ENCODE measurements at places on chromosomes 4 and X. TPM values are rescaled to one million over a fixed set of nuclear protein-coding genes. Genes with fewer than 3 reads are reported as not detected.

Gene MAP7D2
- 0.64 TPM for total RNA-seq

DNA sequence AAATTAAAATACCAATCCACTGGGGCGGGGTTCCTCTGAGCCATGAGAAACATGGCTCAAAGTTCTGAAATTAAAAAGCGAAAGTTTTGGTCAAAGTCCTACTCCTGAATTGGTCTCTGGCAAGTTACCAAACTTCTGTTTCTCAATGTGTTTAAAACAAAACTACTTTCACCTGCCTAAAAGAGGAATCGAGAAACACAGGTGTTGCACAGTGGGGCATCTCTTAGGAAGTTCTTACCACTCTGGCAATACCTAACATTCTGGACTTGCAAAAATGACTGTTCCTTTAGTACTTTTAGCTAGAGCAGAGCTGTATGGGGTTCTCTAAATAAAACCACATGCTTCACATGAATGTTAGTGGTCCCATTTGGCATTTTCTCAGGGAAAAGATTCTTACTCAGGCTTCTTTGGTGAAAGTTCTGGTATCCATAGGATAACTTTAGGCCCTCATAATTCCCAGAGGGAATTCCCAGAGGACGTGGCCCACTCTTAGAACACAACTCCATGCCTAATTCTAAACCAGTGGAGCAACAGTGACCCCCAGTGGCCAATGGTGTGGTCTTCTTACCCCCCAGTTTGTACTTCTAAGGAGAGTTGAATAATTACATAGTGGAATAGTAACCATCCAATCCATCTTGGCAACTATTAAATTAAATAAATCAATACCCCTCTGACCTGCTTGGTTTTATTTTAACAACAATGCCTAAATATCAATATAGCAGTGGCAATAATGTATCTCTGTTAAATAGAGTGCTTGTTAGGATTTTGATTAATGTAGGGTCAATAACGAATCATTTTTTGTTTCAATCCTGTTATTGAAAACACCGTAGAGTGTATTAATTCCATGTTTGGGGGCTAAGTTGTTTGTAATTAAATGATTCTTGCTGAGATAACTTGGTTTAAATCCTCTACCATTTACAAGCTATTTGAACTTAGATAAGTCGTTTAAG is 21.9 kb downstream of the BMP3 start:
- DNase-seq, result peak; percentile 7

- DNase-seq, result no peak
These were observed 32.3 kb downstream of the ADGRA3 start for GRCh38 chr4:22483551-22483981.

- no peak for DNase-seq
These were observed 2.4 kb downstream of the CXXC4 start for GRCh38 chr4:104492183-104492771.

Gene TMPRSS11E
- total RNA-seq, result not detected

Gene RNF212
- 4.4 TPM for total RNA-seq

Gene TKTL1
- 3.3 TPM for total RNA-seq

- DNase-seq, result no peak
These were observed 165.0 kb downstream of the SPIN4 start for GRCh38 chrX:63186137-63186536.

Gene TRIM2
- 8.4 TPM for total RNA-seq

GRCh38 chrX:144819406-144819805 is 427.9 kb upstream of the SPANXN1 start:
- no peak for DNase-seq

Gene ZNF81
- 8.7 TPM for total RNA-seq

- no peak for DNase-seq
These were observed 58.5 kb upstream of the PITX2 start for GRCh38 chr4:110681381-110681780.

Gene RBMXL3
- not detected for total RNA-seq

Gene SPCS3
- total RNA-seq, result 148 TPM

Gene FDCSP
- total RNA-seq, result not detected

GRCh38 chr4:168614281-168615057 is 117.6 kb downstream of the PALLD start:
- DNase-seq, result no peak

Gene CYLC1
- not detected for total RNA-seq

GRCh38 chr4:179530958-179531357 is 2088.7 kb upstream of the AGA start:
- no peak for DNase-seq

Gene ERCC6L
- 1.1 TPM for total RNA-seq

DNA sequence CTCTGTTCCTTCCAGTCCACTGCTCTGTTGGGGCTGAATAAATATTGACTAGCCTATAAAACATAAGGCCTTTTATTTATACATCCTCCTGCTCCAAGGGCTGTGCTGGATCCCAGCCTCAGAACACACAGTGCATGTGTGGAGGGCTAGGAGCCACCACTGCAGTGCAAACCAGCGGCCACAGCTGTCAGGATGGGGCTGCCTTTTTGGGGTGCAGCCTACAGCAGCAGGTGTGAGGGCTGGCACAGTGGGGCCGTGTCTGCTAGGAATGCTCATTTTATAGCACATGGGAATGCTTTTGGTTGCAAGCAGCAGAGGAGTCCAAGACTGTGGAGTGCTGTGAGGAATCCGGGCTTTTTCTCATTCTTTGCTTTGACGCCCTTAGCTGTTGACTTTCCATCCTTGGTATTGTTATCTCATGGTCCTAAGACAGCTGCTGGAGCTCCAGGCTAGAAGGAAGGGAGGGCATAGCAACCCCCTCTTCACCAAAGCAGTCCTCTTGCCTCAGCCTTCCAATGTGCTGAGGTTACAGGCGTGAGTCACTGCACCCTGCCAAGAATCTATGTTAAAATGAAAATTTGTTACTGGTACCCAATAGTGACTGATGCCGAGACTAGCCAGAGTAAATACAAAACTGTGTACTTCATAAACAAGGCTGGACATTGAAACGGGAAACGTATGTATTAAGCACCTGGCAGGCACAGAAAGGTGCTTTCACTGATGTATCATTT is 334.3 kb upstream of the GATB start:
- no peak for DNase-seq

Gene APLN
- total RNA-seq, result not detected

DNA sequence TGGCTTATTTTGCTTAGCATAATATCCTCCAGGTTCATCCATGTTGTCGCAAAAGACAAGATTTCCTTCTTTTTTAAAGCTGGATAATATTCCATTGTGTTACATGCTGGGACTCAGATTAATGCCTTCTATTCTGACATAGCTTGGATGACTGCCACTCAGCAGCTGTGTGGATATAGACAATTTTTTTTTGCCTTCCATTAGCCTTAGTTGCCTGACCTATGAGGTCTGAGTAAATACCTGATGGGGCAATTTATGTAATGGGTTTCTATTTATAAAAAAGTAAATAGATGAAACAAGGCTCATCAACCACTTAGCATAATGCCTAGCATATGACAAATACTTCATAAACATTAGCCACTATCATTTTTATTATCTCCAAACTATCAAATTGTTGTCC is 515.4 kb downstream of the ZNF674 start:
- no peak for DNase-seq

GRCh38 chr4:184142121-184143000 is 75.3 kb downstream of the ENPP6 start:
- no peak for DNase-seq

- no peak for DNase-seq
These were observed 97.9 kb upstream of the GUCY1A1 start for GRCh38 chr4:155568641-155569220.

Gene DUSP21
- total RNA-seq, result not detected

GRCh38 chr4:113618205-113618604 is 143.3 kb downstream of the CAMK2D start:
- DNase-seq, result no peak

DNA sequence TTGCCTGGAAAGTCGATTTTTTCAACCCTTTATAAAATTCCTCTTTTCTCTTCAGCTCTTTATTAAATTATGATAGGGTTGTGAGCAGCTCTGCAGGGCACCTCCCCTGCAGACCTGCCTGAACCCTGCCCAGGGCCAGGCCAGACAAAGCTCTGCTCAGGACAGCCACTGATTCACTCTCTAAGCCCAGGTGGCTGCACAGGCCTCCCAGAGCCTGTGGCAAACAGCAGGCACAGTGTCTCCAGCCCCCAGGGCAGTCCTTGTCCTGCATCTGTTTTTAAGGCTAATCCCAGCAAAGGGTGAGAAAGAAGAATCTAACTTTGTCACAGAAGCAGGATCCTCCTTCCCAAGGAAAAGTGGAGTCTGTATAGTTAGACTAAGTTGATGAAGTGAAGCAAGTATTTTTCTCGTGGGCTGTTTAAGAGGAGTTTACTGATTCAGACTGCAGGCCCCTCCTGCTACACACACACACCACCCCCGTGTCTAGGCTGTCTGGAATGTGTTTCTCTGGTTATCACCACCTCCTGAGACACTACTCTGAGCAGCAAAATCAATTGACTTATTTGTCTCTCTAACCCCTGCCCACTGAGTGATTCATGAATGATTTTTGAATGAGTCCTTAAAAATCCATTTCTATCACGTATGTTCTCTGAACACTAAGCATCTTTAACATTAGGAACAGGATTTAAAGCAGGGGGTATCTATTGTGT is 101.7 kb downstream of the CHIC2 start:
- DNase-seq, result no peak

DNA sequence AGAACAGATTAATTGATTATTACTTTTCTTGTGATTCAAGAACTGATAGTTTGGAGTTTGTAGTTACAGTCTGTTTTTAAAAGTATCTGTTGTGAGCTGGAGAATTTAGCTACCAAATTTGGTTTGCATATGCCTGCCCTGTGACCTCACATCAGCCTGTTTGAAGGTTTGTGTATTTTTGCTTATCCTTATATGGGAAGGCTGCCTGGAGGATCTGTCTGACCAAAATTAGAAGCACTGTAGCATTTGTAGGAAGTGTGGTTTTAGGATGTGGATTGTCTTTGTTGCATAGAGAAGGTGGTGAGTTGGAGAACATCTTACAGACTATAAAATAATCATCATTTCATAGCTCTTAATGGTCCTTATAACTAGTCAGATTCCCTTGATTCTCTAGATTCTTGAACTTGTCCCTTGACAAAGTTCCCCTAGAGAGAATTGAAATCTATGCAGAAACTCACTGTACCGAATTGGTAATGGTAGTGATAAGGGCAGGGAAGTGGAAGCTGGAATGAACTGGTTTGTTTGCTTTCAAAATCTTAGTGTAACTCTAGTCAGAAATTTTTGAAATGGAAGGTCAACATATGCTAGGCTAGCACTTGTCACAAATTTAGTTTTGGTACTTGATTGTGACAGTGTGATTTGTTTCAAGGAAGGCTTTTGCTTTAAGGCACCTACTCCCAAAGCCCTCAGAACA is 57.3 kb downstream of the SH3BGRL start:
- DNase-seq, result no peak

Gene NR0B1
- not detected for total RNA-seq

- no peak for DNase-seq
These were observed 129.1 kb upstream of the LDB2 start for GRCh38 chr4:17027495-17027894.

DNA sequence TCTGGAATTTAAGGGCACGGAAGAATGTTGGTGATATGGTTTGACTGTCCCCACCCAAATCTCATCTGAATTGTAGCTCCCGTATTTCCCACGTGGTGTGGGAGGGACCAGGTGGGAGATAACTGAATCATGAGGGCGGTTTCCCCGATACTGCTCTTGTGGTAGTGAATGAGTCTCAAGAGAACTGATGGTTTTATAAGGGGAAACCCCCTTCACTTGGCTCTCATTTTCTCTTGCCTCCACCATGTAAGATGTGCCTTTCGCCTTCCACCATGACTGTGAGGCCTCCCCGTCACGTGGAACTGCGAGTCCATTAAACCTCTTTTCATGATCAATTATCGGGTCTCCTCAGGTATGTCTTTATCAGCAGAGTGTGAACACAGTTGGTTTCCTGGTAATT is 25.6 kb upstream of the DHRSX start:
- DNase-seq, result no peak

DNA sequence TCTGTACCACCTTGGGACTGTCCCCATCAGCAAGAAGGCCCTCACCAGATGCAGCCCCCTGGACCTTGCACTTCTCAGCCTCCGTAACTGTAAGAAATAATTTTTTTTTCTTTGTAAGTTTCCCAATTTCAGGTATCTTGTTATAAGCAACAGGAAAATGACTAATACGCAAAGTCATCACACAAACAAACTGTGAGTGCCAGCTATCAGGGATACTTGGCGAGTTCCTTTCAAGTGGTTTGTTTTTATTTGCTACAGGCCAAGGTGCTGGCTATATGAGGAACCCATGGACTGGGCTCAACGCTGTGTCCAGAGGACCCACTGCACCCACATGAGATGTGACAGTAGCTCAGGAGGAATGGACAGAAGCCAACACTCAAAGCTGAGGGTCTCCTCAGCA is 11.5 kb upstream of the GPM6B start:
- DNase-seq, result no peak

Gene AIMP1
- total RNA-seq, result 42.8 TPM

DNA sequence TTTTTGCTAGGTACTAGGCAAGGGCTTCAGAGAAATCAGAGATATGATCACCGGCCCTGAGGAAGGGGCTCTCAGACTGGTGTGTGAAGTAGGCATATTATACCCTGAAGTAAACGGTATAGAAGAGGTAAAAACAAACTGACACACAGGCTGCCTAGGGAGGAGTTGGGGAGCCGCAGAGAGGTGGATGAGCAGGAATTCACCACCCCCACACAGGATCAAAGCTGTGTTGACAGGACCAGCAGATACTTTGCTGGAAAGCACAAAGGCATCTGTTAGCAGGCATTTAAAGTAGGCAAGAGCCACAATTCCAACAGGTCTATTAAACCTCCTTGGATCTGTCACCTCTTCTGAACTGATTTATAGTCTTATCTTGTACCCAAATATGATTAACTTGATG is 71.8 kb upstream of the GPR34 start:
- DNase-seq, result no peak

GRCh38 chr4:150722908-150723362 is 141.0 kb downstream of the MAB21L2 start:
- DNase-seq, result no peak

- DNase-seq, result no peak
These were observed 16.7 kb downstream of the BLOC1S4 start for GRCh38 chr4:6732441-6733357.

DNA sequence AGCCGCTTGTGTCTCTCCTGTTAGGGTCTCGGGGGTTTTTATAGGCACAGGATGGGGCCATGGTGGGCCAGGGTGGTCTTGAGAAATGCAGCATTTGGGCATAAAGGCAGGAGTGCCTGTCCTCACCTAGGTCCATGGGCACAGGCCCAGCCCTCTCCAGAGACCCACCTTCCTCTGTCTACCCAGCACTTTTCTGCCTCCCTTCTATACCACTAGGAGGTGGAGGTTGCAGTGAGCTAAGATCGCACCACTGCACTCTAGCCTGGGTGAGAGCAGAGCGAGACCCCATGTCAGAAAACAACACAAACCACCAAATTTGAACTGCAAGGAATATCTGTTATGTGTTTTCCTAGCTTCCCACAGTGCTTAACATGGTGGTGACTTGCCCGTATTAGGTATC is 38.0 kb downstream of the MOB1B start:
- no peak for DNase-seq

Gene TLR10
- 2.1 TPM for total RNA-seq

DNA sequence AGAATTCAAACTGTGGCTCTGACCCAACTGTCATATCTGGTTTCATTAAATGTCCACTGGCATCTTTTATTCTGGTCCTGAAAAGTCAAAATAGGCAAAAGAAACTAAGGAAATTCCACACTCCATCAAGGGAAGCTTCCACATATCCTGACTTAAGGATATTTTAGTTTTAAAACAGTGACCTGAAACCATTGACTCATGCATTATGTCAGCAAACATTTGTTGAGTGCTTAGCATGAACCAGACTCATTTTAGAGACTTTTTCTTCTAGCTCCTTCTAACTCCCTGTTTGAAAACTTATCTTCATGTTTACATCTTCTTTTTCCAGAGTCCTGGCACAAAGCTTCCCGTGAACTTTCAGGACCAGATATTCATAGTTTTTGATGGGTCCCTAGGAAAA is 6.9 kb upstream of the CXCL1 start:
- no peak for DNase-seq

Data from T-cell (primary cell).